Activated T-helper 1 cell treated with anti-CD3 and anti-CD28 coated beads, Interleukin-2, amount 50 U/mL, for 16 hours (primary cell): ENCODE measurements at places on chromosomes 3 and 15.

GRCh38 chr3:198079771-198080520 lies 119.9 kb downstream of the LMLN start:
- DNase-seq, result peak; percentile 20

GRCh38 chr3:183613366-183614285 lies 21.8 kb upstream of the KLHL24 start:
- no peak for DNase-seq

DNA sequence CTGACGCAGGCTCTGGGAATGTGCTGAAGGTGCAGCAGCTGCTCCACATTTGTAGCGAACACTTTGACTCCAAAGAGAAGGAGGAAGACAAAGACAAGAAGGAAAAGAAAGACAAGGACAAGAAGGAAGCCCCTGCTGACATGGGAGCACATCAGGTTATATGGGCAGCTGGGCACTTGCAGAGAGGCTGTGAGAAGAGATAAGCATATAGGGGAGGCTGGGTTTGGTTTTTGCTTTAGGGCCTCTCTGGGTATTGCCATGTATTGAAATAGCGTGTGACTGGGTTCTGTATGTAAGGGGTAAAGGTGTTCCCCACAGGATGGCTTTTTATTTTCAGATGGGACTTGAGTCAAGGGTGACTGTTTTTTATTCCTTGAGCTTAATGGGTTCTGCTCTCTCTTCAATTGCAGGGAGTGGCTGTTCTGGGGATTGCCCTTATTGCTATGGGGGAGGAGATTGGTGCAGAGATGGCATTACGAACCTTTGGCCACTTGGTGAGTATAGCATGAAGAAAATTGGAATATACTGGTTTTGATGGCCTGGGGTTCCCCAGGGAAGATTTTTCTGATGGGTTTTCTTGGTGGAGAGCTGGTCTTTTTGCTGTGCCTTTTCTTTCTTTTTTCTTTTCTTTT lies 7.4 kb downstream of the PSMD2 start:
- DNase-seq, result no peak

GRCh38 chr3:182954553-182955235 lies 25.6 kb downstream of the DCUN1D1 start:
- DNase-seq, result no peak

- DNase-seq, result no peak
These were observed 64.7 kb downstream of the EOMES start for GRCh38 chr3:27657404-27657803.

DNA sequence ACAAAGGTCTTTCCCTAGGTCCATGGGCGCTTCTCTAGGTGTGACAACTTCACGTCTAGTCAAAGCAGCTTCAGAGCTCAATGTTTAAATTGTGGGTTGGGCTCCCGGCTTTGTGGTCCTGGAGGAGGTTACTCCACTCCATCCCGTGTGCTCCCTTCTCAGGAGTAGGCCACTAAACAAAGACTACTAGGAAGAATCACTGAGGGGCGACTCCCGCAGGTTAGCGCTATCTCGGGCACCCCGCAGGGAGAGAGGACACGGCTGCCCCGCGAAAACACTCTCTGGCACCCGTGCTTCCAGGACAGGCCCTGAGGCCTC lies 500 bp downstream of the PARP6 start:
- no peak for DNase-seq

GRCh38 chr15:51751697-51752683 lies 593 bp downstream of the TMOD2 start:
- no peak for DNase-seq

DNA sequence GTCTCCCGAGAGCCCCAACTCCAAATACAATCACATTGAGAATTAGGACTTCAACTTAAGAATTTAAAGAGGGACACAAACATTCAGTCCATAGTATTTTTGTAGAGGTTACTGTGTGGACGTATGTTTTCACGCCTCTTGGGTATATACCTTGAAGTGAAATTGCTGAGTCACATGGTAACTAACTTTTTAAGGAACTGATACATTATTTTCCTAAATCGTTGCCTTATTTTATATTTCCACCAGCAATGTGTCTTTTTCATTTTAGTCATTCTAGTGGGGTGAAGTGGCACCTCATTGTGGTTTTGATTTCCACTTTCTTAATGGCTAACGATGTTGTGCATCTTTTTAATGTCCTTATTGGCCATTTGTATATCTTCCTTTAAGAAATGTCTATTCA lies 11.8 kb downstream of the PARP15 start:
- no peak for DNase-seq

GRCh38 chr3:127889461-127889863 lies 25.6 kb upstream of the KBTBD12 start:
- DNase-seq, result no peak

DNA sequence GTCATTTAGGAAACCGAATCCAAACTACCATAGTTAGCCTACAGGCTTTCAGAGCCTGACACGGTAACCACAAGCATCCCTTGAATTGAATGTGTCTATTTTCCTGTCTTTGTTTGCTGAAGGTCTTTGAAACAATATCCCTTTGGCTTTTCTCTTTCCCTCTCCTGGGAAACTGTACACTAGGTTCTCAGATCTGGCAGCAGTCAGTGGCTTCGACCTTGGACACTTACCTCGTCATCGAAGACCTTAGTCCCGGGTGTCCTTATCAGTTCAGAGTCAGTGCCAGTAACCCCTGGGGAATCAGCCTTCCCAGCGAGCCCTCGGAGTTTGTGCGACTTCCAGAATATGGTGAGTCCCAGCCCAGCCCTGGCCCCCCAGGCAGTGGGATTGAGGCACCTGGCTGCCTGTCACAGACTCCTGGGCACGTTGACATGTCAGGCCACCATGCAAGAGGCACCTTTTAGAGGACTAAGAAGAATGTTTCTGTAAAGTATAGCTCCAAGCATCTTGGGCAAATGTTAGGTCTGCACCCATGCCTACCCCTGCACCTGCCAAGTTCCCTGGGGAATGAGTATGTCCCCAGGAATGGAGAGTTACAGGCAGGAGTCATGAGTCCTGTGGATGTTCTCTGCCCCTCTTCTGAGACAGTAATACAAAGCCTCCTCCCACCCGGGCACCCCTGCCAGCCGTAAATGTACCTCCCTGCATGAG lies 30.4 kb upstream of the UMPS start:
- DNase-seq, result no peak

DNA sequence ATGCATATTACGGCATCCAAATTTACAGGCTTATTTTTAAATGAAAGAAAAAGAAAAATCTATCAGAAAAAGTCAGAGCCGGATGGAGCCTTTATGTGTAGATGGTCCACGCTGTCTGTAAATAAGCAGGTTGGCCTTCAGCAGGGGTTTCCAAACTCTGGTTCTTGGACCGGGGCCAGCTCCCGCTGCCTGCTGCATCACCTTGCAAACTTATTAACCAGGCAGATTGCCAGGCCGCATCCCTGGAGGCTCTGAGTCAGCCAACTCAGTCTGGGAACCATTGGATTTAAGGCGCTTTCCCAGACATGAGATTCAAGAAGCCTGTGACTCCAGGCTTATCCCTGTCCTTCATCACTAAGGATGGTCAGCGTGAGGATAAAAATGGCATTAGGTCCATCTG lies 212.4 kb downstream of the OPA1 start:
- no peak for DNase-seq

- DNase-seq, result no peak
These were observed 18.6 kb downstream of the WDR76 start for GRCh38 chr15:43845421-43845820.

DNA sequence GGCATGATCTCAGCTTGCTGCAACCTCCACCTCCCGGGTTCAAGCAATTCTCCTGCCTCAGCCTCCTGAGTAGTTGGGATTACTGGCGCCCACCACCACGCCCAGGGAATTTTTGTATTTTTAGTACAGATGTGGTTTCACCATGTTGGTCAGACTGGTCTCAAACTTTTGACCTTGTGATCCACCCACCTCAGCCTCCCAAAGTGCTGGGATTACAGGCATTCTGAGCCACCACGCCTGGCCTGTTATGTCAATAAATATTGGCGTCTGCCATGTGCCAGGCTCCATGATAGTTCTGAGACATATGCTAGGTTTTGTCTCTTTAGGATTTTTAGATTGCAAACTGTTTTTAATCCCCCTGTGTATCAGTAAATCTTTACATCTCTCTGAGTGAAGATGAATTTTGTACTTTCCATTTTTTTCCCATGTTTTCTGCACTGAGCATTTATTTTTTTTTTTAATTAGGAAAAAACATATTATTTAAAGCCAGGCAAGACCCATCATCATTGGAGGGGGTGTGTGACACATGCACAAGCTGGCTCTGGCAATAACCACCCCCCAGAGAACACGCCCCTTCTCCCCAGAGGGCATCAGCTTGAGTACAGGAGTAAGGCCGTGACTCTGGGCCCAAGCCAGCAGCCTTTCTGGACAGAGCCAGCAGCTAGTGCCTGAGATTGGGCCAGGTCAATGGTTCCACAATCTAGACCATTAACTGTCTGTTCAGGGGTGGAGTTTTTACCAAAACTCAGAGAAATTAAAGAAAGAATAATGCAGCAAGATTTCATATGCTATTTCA lies 51.0 kb upstream of the ATP1B3 start:
- DNase-seq, result no peak

DNA sequence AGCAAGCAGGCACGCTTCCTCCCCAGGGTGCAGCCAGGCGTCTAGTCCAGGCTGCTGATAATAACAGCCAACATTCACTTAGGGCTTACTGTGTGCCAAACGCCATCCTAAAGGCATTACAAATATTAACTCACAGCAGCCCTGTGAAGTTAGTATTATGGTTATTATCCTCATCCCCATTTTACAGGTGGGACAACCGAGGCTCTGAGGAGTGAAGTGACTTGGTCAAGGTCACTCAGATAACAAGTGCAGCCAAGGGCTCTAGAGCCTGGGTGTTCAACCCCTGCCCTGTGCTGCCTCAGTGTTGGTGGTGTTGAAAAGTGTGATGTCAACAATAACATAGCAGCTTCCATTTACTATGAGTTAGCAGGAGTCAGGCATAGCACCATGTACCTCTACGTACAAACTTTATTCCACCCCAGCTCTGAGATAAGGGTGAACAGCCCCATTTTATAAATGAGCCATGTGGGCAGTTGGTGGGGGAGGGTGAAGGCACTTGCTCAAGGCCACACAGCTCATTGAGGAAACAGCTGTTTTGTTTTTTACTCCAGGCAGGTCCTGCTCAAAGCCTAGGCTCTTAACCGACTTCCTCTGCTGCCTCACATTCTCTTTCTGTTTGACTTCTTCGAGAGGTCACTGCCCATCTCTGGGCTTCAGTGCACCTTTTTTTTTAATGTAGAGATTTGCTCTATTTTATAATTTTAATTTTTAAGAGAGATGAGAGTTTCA lies 24.0 kb upstream of the TRH start:
- DNase-seq, result no peak

DNA sequence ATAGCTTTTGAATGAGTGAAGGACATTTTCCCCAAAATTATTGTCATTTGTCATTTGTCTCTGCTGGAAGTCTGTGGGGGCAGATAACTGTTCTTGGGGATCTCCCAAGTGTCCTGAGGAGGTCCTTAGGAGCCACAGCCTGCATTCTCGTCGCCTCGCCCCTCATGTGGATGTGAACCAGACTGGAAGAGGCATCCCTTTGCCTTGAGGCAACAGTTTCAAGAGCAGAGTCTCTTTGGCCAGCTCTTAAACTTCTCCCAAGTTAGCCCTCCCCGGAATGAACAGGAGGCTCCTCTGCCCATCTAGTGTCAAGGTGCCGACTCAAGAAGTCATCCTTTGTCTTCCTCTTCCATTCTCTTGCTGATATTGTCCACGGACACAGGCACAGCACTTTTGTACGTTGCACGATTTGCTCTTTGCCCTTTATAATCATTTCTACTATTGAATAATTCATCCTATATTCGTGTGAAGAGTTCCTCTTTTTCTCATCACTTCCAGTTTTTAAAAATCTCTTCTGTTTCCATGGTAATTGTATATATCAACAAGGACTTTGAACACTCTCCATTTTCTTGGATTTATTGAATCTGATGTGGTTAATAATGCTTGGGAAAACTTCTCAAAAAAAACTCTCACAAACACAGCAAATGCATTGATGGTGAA lies 40.8 kb upstream of the CD47 start:
- no peak for DNase-seq

GRCh38 chr3:177050501-177051237 lies 146.6 kb downstream of the TBL1XR1 start:
- no peak for DNase-seq

DNA sequence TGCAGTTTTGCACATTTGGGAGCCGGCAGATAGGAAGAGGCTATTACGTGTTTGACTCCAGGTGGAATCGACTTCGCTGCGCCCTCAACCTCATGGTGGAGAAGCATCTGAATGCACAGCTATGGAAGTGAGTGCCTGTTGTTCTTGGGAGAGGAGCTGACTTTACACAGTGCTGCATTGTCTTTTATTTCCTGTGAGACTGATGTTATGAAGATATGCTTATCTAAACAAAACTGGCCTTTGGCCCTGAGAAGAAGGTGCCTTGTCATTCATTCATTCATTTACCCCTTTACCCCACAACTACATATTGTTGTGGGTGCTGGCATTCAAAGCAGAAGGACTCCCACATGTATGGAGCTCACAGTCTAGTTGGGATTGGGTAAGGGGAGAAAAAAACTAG lies 32.6 kb downstream of the PSMD6 start:
- no peak for DNase-seq

DNA sequence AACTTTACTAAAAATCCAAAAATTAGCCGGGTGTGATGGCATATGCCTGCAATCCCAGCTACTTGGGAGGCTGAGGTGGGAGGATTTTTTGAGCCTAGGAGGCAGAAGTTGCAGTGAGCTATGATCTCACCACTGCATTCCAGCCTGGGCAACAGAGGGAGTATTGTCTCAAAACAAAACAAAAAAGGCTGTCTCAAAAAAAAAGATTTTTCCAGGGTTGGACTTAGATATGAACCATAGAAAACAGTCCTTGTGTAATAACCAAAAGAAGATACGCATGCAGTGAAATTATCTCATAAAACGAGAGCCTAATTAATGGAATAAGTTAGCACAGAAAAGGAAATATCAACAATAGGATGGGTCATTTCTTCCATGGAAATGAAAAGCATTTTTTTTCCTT lies 320.4 kb upstream of the RASGRP1 start:
- DNase-seq, result no peak

DNA sequence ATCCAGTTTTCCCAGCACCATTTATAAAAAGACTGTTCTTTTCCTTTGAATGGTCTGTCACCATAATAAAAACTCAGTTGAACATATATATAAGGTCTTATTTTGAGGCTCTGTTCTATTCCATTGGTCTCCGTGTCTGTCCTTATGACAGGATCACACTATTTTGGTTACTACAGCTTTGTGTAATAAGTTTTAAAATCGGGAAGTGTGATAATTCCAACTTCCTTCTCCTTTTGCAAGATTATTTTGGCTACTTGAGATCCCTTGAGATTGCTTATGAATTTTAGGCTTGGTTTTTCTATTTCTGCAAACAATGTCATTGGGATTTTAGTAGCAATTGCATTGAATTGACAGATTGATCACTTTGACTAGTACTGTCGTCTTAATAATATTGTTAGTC lies 35.7 kb downstream of the SACM1L start:
- no peak for DNase-seq

- no peak for DNase-seq
These were observed 236.3 kb upstream of the LRTM1 start for GRCh38 chr3:55164191-55164590.

- no peak for DNase-seq
These were observed 413.0 kb upstream of the RBMS3 start for GRCh38 chr3:28867836-28868235.
